ENCODE measurements at places on chromosomes 13 and 19.
A peak's percentile ranks its signal among the peaks of the same experiment; 100 is the strongest.

GRCh38 chr13:113398963-113399754, 35.2 kb upstream of the GRTP1 start:
- DNase-seq = no peak

DNA sequence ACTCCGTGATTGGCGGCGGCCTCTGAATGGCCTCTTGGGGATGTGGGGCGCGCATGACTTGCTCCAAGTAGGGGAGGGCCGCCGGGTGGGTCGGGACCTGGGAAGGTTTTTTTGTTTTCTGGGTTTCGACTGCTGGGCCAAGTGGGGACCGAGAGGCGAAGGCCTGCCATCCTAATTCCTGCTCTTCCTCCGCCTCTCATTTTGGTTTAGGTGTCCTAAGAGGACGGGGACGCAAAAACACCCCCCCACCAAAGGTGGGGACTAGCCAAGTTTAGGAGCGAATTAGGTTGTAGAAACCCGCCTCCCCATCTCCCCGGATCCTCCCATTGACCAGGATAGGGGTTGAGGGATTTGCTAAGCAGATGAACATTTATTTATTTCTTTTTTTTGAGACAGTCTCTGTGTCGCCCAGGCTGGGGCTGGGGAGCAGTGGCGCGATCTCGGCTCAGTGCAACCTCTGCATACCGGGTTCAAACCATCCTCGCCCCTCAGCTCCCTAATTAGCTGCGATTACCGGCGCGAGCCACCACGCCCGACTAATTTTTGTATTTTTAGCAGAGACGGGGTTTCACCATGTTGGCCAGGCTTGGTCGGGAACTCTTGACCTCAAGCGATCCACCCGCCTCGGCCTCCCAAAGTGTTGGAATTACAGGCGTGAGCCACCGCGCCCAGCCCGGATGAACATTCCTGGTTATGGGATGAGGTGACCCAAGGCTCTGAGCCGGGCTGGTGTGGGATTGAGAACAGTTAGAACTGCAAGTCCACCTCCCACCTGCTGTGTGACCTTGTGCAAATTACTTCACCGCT, 838 bp downstream of the PPP2R1A start:
- no peak for DNase-seq

- no peak for DNase-seq
Observed at GRCh38 chr19:12789098-12789903, 2.0 kb upstream of the JUNB start.

DNA sequence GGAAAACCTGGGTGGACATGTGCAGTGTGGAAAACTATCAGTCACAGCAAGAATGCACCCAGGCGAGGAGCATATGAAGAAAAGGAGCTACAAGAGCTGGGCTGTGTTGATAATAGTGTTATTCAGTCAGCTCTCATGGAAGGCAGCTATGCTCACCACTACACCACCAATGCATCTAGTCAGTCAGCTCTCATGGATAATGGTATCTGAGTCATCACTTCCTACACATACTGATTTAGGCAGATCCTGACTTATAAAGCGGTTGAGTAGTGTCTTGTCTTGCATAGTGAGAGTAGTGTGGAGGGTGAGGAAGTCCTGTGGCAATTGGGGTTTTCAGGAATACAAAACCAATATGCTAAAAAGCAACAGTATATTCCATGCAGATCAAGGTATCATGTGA, 9.1 kb upstream of the ZNF160 start:
- no peak for DNase-seq

DNA sequence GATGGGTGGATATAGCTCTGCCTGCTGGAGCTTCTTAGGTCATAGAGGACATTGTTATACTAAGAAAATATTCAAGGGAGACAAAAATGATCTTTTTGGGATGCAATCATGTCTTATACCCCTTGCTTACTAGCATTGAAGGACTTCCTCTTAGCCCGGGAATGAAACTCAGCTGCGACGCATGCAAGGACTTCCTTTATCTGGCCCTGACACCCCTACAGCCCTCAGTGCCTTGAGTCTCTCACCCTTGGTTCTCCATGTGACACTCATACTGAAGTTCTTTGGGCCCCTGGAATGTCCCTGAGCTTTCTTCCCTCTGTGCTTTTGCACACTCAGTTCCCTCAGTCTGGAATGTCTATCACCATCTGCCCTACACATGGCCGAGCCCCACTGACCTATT, 72.5 kb upstream of the MTIF3 start:
- peak; percentile 46 for DNase-seq

GRCh38 chr19:31716826-31717225, 367.6 kb upstream of the TSHZ3 start:
- no peak for DNase-seq

- DNase-seq = no peak
Observed at GRCh38 chr19:38084196-38084595, 139.8 kb downstream of the DPF1 start.

GRCh38 chr13:98761126-98761985, 8.9 kb upstream of the SLC15A1 start:
- no peak for DNase-seq

- peak; percentile 7 for DNase-seq
Observed at GRCh38 chr19:43555185-43555770, 20.0 kb downstream of the XRCC1 start.

DNA sequence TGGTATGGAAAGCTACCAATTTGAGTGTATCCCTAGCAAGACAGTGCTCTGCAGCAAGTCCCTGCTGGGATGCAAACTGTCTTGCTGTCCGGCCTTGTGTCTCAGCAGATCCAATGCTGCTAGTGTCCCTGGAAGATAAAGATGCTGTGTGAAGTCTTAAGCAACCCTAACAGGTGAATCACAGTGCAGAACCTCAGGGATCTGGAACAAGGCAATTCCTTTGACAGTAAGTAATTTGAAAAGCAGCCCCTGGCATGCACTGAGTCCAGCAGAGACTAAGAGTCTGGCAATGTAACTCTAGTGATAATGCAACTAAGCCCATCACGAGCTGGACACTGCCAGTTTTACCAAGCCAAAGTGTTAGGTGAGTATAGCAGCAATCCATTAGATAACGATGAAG, 1.7 kb upstream of the UCHL3 start:
- no peak for DNase-seq

- DNase-seq = no peak
Observed at GRCh38 chr13:45678282-45678681, 23.8 kb upstream of the CBY2 start.

DNA sequence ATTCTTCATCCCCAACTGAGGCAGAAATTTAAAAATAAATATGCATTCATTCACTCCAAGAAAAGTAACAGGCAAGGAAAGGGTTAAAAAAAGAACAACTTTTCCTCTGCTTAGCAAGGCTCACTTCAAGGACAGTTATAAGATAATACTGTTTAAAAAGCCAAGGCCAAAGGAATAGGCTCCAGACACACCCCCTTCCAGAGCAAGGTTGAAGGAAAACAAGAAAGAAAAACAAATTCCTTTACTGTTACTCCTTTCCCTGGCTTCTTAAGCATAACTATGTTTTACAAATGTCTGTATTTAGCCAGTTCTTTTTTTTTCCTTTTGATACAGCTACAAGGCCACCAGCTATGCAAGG, 8.5 kb downstream of the SIGLEC11 start:
- DNase-seq = no peak
